A549 treated with dexamethasone at 1 μM for 4 hours (cell line): ENCODE measurements at places on chromosomes 12 and 14. TPM values are rescaled to one million over a fixed set of nuclear protein-coding genes. Genes with fewer than 3 reads are reported as not detected.

The MANSC1 gene
- total RNA-seq: 3.5 to 4.8 TPM (median 4.4 TPM) in 5 replicates

The SERPINA9 gene
- not detected in 5 replicates for total RNA-seq

The MANSC4 gene
- not detected in 5 replicates for total RNA-seq

The MAP3K12 gene
- 6.9 to 13.5 TPM (median 10.7 TPM) in 5 replicates for total RNA-seq

The TMCC3 gene
- 1.2 to 1.8 TPM (median 1.4 TPM) in 5 replicates for total RNA-seq

The KRT80 gene
- total RNA-seq: 26.5 to 44.3 TPM (median 38.1 TPM) in 5 replicates

The HNRNPA1 gene
- total RNA-seq: 1,526 to 2,648 TPM (median 1,602 TPM) in 5 replicates

The OR6C70 gene
- not detected in 5 replicates for total RNA-seq

The PZP gene
- not detected in 5 replicates for total RNA-seq

The CIROP gene
- 0.06 TPM in 1 of 5 replicates, not detected in the others for total RNA-seq

The RD3L gene
- not detected in 5 replicates for total RNA-seq

The OR10AD1 gene
- total RNA-seq: not detected in 5 replicates

The KRT6C gene
- 0.07 TPM in 1 of 5 replicates, not detected in the others for total RNA-seq

The GLIPR1L1 gene
- not detected in 5 replicates for total RNA-seq

The ACRBP gene
- total RNA-seq: 0.13 to 0.23 TPM (median 0.19 TPM) in 5 replicates

The TMEM229B gene
- total RNA-seq: 0.13 to 0.24 TPM (median 0.21 TPM) in 5 replicates

The OAS3 gene
- 18.5 to 27.2 TPM (median 26.1 TPM) in 5 replicates for total RNA-seq

The SUOX gene
- 7.2 to 9.5 TPM (median 8.0 TPM) in 5 replicates for total RNA-seq

The HOXC5 gene
- total RNA-seq: 0.47 to 0.88 TPM (median 0.77 TPM) in 5 replicates

The PLCZ1 gene
- total RNA-seq: not detected in 5 replicates
